ENCODE measurements at places on chromosomes 2 and 18.

DNA sequence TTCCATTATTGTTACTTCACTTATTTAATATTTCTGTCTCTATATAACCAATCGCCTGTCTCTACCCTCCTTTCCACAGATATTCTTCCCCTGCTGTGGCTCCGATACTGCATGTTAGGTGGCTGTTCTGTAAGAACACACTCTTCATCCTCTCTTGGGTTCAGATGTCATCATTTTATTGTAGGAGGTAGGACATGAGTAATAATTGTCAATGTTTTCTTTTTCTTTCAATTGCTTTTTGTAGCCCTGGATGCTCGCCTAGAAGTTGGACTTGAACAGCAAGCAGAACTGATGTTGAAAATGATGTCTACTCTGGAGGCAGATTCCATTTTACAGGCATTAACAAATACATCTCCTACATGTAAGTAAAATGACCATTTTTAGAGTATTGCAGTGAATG, 128.6 kb downstream of the BIRC6 start:
- DNase-seq = no peak

DNA sequence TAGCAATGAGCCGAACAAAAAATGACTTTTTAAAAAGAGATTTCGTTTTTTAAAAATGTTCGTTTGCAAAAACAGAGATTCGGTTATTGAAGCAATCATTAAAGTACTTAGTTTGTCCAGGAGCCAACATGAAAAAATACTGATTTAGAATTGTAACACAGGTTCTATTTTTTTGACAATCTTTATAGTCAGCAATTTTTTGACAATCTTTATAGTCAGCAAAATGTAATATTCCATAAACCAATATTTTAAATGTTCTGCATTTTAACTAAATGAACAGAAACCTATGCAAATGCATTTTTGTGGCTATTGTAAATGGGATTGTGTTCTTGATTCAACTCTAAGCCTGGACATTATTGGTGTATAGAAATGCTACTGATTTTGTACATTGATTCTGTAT, 161.8 kb downstream of the DSEL start:
- no peak for DNase-seq

GRCh38 chr2:47005687-47006086, 90.1 kb upstream of the MCFD2 start:
- no peak for DNase-seq

- DNase-seq = no peak
These were observed 21.1 kb downstream of the ARHGAP15 start for GRCh38 chr2:143150287-143150686.

GRCh38 chr2:143229411-143229810, 100.2 kb downstream of the ARHGAP15 start:
- no peak for DNase-seq

DNA sequence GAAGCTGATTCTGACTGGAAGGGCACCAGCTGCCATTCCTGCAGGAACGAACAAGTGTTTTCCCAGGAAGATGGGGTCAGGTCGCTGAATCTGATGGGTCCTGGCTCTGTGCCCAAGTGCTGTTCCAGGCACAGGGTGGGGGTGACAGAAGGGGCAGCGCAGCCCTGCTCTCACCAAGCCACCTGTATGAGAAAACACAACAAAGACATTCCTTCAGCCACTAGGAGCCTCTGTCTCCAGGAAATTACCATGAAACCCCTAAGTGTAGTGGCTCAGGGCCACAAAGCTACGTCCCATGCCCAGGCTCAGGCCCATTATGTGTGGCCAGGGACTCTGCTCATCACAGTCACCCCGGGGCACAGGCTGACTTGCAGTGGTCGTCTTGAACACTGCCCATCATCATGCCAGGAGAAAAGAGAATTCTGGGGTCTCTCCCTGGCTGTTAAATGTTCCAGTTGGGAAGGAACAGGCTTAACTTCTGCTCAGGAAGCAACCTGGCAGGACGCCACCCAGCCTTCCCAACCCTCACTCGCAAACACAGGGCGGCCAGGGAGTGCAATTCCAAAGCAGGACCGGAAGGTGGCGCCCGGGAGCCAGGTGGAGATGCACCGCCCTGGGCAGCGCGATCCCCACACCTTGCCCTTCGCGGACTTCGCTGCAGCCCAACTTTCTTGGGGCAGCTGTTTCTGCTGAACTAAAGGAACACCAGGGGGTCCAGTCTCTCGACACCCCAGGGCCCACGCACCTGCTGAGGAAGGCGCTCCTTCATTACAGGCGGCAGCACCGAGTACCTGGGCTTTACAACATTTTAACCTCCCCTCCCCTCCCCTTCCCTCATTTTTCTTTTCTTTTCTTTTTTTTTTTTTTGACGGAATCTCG, 11.0 kb upstream of the SFTPB start:
- peak; percentile 73 for DNase-seq

DNA sequence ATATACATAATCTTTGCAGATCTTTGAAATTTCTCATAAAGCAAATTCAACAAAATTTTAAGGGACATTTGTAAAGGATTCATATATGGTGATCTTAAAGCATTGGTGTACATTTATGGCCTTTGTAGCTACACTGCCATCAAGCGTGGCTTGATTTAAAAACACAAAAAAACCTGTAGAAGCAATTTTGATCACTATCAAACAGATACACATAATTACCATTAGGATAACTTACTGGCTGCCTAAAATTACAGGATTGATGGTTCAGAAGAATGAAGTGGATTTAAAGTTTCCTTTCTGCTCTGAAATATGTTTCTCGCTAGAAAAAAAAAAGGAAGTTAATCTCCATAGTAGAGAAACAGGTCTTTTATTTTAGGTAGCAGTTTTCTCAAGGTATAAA, 31.4 kb downstream of the MAPRE2 start:
- DNase-seq = no peak

- no peak for DNase-seq
These were observed 117.0 kb downstream of the RBMS1 start for GRCh38 chr2:160376576-160376975.

- no peak for DNase-seq
These were observed 15.6 kb downstream of the APLF start for GRCh38 chr2:68483011-68483410.

GRCh38 chr2:197011801-197012641, 85.5 kb upstream of the PGAP1 start:
- no peak for DNase-seq

DNA sequence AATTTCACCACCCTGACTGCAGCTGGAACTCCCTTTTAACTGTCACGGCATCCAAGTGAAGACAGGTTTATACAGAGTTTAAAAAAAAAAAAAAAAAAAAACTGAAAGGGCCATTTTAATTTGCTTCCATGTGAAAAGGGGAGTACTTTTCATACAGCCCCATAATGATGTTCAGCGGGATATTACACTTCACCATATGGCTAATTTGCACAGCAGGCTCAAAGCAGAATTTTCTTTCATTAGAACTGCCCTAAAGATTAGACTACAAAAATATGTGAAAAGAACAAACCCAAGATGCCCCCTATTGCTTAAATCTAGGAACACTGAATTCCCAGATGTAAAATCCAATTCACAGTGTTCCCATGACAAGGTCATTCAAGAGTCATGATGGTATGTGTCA, 301.8 kb downstream of the EXOC6B start:
- no peak for DNase-seq

DNA sequence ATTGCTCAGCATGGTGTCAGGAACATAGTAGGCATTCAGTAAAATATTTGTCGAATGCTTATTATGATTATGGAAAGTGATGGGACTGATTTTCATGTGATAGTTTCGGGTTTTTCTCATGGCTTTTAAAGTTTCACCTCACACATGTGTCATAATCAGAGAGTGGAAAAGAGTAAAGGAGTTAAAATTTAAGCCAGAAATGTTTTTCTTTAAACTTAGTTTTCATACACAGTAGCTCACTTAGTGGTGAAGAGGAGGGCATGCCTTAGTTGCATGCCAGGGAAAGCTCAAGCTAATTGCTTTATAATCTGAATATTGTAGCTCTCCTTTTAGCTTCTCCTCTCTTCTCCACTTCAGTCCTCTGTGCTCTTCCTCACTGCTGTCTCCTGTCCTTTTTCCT, 38.0 kb downstream of the EHBP1 start:
- DNase-seq = no peak

- DNase-seq = no peak
These were observed 63.6 kb downstream of the TNS1 start for GRCh38 chr2:217939220-217939619.

GRCh38 chr18:11883153-11883552, 25.0 kb downstream of the MPPE1 start:
- DNase-seq = no peak

- no peak for DNase-seq
These were observed 176.4 kb downstream of the ANKRD44 start for GRCh38 chr2:197134206-197134605.

GRCh38 chr18:731185-731584, 18.8 kb upstream of the ENOSF1 start:
- DNase-seq = no peak

- DNase-seq = no peak
These were observed 4.7 kb upstream of the CAPN10 start for GRCh38 chr2:240581811-240582210.

GRCh38 chr2:231891514-231891905, 34.7 kb downstream of the NPPC start:
- no peak for DNase-seq

DNA sequence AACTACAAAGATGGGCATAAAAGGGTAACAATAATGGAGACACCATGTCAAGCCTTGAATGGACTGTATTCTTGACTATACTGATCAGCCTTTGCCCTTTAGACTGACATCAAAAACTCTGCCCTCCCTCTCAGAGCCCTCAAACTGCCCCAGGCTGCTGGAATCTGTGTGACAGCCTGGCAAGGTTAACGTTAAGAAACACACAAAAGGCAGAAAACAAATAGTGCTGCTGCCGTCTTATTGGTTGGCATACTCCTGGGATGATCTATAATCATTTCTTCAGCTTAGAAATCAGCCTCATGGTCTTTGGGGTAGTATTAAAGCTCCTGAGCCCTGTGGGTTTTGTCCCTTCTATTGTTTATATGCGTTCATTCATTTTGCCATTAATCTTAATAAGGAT, 338.0 kb downstream of the DCC start:
- no peak for DNase-seq

DNA sequence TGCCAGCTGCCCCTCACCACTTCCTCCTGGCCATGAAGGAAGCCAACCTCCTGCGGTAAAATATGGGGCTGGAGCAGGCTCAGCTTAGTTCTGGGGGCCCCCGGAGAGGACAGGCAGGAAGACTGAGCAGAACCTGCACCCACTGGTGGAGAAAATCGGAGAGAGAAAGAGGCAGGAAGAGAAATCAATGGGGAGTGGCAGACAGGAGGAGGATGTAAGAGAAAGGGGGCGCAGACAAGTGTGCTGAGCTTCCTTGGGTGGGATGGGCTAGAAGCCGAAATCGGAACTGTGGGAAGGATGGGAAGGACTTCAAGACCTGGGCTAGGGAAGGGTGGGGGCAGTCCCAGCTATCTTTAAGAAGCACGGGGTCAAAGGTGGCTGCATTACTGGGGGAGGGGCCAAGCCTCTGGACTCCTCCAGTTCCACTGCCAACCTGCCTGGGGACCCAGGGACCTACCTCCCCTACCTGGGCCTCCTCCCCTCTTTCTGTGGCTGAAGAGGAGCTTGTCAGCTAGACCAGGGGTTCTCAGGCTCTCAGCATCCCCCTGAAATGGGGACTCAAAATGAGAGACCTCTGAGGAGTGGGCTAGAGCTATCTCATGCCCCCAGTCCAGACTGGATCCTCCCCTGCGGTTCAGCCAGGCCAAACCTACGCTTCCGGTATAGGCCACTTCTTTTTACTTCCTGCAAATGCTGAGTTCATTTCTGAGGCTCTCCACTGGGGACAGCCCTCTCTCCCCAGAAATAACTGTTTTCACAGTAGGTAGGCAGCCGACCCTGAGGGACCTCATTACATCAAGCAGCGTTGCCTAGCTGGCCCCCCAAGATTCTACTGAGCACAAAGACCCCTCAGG, 33.6 kb upstream of the B3GNT7 start:
- peak; percentile 20 for DNase-seq

DNA sequence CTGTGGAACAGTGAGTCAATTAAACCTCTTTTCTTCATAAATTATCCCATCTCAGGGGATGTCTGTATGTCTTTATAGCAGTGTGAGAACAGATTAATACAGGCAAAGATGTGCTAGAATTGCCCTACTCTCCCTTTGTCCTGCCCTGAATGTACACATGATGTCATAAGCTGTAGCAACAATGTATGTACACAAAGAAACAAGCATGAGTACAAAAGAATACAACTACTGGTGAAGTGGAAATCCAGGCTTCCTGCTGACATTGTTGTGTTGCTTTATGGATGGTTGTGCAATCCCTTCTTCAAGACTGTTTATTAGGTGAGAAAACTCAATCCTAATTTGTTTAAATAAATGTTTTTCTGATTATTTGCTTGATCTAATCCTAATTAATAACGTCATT, 446.6 kb downstream of the DSC3 start:
- DNase-seq = no peak

- no peak for DNase-seq
These were observed 46.2 kb upstream of the DNMT3A start for GRCh38 chr2:25387876-25388449.

GRCh38 chr2:120271711-120272379, 19.2 kb downstream of the RALB start:
- no peak for DNase-seq

- no peak for DNase-seq
These were observed 120.3 kb upstream of the CAPN13 start for GRCh38 chr2:30927465-30928075.

DNA sequence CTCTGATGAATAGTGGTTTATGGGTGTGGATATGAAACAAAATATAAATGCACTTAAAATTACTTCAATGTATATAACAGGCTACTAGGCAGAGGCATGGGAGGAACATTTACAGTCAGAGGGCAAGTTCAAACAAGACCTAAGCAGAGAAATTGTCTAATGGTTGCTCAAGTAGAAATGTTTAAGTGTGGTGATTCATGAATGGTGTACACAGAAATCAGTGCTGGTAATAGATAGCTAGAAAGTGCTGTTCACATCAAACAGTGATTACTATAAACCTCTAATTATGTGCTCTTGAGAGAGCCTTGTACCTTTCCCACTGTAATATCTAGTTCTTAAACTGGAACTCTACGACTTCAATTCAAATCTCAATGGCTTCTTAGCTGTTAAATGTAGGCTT, 485.1 kb downstream of the NRXN1 start:
- no peak for DNase-seq

GRCh38 chr2:231330311-231330710, 65.2 kb upstream of the B3GNT7 start:
- no peak for DNase-seq

GRCh38 chr2:40204268-40204667, 247.6 kb downstream of the SLC8A1 start:
- DNase-seq = no peak
